ENCODE measurements at places on chromosomes 12 and 14.
A peak's percentile ranks its signal among the peaks of the same experiment; 100 is the strongest.

DNA sequence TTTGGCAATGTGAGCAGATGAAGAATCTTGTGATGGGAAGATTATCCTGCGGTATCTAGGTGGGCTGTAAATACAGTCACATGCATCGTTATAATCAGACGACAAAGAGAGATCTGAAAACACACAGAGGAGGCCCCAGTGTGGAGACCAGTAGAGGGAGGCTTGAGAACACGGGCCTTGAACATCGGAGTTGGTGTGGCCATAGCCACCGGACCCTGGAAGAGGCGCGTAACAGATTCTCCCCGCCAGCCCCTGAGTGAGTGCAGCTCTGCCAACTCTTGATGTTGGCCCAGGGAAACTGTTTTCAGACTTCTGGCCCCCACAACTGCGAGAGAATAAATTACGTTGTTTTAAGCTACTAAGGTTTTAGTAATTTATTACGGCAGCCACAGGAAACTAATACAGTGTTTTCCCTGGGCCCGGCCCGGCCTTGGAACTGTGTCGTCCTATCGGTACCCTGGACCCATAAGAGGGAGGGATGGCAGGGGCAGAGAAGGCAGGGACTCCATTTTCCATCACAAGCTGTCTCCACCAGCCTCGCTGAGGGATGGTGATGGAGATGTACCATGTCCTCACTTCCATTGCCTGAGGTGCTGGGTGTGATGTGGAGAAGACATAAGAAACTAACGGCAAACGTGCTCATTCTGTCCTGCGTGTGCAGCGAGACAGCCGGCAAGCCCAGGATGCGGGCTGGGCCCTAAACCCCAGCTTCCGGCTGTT lies 91.6 kb downstream of the NTF3 start:
- no peak for DNase-seq

DNA sequence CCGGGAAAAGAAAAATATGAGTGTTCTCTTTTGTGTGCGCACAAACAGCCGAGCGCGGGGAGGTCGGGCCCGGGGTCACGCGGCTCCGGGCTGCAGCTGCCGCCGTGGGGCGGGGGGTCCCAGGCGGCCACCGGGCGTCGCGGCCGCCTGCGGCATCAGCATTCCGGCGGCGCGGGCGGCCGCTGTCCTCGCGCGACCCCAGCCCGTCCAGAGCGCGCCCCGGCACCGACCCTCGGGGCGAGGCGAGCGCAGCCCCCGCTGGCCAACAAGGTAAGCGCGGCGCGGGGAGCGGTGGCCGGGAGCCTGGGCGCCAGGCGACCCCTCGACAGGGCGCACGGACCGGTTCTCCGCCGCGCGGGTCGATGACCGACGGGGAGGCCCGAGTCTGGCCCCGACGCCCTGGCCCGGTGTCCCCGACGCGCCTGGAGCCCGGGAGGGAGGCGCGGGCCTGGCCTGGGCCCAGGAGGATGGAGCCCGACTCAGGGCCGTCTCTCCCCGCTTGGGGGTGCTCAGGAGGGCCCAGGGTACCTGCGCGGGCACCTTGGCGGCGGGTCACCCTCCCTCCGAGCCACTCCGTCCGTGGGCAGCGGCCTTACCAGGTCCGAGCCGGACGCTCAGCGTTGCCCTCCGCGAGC lies 103.9 kb upstream of the DIO3 start:
- no peak for DNase-seq

- DNase-seq = no peak
Observed at GRCh38 chr14:103384450-103385151, 614 bp upstream of the MARK3 start.

DNA sequence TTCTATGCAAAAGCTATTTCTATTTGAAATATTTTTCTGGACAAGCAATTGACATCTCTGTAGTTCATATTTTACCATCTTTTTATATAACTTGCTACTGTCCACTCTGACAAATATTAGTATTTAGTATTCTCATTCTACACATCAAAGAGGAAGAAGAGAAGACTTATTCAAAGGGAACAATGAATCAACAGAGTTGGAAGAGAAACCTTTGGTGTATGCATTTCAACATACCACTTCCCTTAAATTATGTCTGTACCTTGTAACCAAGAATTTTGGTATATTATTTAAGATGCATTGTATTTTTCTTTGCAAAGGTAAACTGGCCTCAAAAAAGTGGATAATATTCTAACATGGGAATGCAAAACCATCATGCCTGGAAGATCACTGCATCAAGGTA lies 72.1 kb upstream of the DUSP6 start:
- no peak for DNase-seq

- DNase-seq = no peak
Observed at GRCh38 chr14:95784137-95784536, 70.2 kb upstream of the TCL1A start.

DNA sequence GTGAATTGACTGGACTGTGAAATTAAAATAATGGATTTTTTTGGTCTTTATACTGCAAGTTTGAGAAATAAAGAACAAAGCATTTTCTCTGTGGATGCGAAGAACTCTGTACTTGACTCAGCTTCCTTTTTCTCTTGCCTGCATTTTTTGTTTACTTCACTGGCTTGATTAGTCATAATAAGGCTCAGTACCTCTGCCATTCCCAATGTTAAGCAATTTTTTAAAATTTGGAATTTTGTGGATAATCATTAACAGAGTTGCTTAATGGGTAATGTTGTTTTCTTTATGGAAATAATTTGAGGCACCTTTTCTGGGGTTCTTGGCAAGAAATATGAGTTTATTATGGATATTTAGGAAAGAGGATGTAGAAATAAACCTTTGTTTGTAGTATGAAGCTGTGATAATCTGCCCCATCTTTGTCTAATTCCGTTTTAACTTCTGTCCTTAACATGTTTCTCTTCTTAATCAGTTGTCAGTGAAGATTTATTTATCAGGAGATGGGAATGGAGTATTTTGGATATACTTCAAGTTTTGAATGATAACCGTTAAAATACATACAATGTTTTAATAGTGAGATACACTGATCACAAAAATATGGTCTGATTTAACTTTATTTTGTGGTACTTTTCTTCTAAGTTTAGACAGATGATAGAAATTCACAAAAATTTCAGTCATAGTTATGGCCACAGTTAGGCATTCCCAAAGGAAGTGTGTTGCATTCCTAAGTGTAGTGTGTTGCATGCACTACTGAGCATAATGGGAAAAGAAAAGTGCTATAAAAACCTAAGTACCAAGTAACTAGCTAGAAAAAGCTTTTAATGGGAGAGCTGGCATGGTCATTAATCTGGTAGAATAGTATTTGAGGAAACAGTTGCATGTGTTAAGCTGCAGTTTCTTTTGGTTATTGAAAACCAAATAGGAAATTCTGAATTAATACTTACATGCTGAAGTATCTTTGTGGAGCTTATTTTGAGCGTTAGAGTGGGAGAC lies 27.7 kb downstream of the WNK1 start:
- DNase-seq = no peak

DNA sequence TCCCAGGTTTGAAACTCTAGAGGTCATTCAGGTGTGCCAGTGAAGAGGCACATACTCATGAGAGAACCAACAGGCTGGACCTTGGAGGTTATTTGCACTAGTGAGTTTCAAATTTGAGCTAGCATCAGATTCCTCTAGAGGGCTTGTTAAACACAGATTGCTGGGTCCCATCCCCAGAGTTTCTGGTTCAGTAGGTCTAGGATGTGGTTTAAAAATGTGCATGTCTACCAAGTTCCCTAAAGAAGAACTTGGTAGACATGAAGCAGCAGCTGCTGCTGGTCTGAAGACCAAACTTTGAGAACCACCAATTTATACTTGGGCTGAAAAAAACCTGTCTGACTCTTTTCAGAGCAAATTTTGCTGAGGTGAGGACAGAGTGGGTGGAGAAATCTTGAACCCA lies 61.7 kb downstream of the SUSD6 start:
- DNase-seq = no peak

DNA sequence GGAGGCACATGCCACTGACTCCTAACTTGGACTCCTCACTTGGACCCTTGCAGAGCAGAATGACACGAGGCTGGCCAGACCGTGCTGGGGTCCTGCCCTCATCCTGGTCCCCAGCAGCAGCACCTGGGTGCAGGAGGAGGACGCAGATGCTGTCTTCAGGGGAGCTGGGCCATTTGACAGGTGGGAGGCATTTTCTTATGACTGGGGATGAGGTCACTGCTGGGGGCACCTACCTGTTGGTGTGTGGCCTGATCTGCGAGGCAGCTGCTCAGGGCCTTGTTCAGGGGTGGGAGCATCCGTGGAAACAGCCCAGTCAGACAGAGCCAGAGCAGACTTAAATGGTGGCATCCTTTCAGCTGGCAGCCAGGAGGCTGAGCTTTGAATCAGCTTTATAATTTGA lies 57.3 kb downstream of the CACNA1C start:
- DNase-seq = no peak

DNA sequence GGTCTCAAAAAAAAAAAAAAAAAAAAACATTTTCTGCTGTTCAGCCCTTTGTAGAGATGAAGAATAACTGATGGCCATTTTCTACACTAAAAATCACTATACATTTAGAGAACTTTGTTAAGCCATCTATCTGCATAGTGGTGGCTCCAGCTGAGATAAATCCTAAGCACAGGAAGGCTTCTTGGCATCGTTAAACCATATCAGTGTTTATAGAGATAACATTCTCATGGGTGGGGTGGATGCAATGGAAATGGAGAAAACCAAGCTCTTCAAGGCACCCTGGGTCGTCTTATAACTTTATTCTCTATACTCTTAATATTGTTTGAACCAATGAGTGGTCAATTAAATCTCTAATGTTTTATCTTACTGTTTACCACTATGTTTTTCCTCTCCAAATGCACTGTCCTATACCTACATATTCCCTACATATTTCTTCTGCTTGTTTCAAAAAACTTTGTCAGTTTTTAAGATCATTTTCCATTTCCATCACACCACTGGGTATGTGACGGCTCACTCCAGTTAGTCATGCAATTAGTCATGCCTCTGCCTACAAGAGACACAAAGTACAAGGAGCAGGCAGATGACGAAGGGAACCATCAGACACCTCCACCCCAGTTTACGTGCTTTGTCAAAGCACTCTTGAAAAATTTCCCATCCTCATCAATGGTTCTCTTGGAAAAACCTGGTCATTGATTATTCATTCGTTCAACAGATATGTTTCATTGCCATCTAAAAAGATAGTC lies 119.3 kb upstream of the OVCH1 start:
- DNase-seq = no peak

- peak; percentile 21 for DNase-seq
Observed at GRCh38 chr12:18430425-18431048, 169.2 kb downstream of the PIK3C2G start.

- no peak for DNase-seq
Observed at GRCh38 chr14:61435563-61436337, 114.4 kb downstream of the PRKCH start.

DNA sequence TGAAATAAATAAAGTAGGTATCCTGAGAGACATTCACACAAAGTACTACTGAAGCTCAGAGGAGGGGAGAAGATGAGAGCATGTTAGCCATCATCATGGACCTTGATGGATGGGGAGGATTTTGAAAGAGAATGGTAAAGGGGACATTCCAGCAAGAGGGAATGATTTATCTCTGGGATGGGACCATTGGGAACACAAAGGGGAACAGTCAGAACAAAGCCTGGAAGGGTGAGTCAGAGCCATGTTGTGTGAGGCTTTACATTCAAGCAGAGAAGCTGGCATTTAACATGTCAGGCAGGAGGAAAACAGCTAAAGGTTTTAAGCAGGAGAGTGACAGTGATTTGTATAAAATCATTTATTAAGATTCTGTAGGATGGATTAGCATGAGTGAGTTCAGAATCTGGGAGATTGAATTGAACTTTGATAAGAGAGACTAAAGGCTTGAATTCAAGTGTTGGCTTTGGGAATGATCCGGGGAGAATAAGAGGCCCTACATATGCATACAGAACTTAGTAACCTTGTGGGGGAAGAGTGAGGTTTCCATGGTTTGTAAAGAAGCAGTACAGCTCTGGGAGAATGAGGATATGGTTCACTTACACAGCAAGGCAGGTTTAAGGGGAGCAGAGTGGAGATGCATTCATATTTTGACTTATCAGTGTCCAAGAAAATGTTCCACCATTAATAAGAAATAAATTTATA lies 174.4 kb downstream of the SYT10 start:
- no peak for DNase-seq

GRCh38 chr14:54747616-54748015 lies 155.0 kb downstream of the GCH1 start:
- DNase-seq = no peak

DNA sequence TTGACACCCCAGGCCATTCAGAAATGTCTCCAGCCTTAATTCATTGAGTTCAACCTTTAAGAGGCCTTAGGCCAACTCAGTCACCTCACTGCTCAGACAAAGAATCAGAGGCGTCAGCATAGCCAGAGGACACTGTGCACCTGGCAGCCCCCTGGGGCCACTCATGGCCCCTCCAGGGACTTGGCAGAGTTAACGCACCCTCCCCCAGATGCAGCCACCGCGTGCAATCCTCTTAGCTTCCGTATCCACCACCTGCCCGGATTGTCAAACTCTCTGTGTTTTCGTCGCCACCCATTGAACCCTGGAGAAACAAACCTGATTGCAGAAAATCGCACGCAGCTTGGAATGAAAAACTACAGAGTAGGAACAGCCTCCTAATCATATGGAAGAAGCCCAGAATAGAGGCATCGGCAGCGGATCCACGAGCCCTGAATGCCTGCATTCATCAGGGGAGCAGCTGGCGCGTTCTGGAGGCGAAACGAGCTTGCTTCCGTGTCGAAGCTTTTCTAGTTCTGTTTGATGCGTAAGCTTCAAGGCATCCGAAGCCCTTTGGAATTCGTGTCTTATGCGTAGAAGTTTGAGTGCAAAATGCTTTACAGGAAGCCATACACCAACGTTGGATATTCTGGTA lies 22.4 kb downstream of the BRI3BP start:
- no peak for DNase-seq

GRCh38 chr14:82710267-82710841 lies 1176.7 kb upstream of the SEL1L start:
- DNase-seq = peak; percentile 10

GRCh38 chr12:65364046-65364445 lies 85.6 kb downstream of the MSRB3 start:
- DNase-seq = no peak

DNA sequence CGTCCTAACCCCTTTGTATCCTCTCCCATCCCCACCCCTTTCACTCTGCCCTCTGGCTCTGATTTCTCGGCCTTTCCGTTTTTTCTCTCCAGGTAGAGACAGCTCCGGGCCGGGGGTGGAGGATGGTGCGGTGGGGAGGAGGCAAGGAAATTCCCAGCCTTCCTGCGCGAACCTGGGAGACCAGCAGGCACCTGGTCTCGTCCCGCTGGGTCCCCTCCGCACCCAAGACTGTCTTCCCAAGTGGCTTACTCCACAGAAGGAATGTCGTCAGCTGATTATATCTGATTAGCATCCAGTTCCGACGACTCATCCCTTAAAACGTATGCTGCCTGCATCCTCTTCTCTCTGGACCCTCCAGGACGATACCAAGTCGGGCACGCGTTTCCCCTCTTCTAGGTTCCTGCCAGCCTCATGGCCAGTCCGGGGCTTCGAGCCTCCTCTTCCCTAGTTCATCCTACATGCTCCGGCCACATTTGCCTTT lies 42.2 kb upstream of the CAPRIN2 start:
- no peak for DNase-seq

- no peak for DNase-seq
Observed at GRCh38 chr14:88931321-88932110, 107.1 kb downstream of the TTC8 start.

Data from HFF-Myc (cell line).